Adrenal gland (tissue), 19 donors: ENCODE measurements at places on chromosomes 12 and 14. TPM values are rescaled to one million over a fixed set of nuclear protein-coding genes. Genes with fewer than 3 reads are reported as not detected.

CLEC4D gene
- polyA plus RNA-seq, result 0.22 TPM

GRCh38 chr12:100942984-100943749 lies 148.6 kb downstream of the ANO4 start:
- DNase-seq, result no peak

HOXC5 gene
- 0.48 TPM for polyA plus RNA-seq

DNA sequence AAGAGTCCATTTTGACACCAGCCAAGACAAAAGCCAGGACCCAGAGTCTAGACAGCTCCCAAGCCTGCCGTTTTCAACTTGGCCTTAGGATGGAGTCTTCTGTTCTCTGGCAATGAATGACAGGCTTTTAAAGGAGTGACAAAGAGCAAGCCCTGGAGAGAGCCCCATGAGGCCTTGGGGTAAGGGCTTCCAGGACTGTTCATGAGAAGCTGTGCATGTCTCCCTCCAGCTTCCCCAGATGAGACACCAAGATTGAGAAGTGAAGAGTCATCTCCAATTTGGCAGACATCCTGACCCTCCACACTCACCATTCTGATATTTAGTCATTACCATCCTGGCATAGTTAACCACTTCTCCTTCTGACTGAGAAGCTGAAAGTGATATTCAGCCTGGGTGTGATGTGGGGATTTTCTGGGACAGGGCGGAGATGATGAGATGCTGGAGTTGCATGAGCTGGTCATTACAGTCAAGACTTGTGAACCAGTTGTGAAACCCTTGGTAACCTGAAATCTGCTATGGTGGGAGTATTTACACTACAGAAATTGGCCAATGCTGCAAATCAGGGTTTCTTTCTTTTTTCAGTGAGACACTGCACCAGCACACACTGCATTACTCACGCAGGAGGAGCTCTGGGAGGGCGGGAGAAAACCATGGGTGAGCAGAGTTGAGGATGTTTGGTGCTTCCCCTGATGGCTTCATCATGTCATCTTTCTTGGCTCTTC lies 77.8 kb downstream of the VCPKMT start:
- DNase-seq, result peak; percentile 47

- no peak for DNase-seq
Measured at GRCh38 chr14:69716478-69717187, 50.3 kb upstream of the SRSF5 start.

NRXN3 gene
- polyA plus RNA-seq, result 4.2 TPM

- no peak for DNase-seq
Measured at GRCh38 chr14:95776798-95777534, 63.0 kb upstream of the TCL1A start.

DNA sequence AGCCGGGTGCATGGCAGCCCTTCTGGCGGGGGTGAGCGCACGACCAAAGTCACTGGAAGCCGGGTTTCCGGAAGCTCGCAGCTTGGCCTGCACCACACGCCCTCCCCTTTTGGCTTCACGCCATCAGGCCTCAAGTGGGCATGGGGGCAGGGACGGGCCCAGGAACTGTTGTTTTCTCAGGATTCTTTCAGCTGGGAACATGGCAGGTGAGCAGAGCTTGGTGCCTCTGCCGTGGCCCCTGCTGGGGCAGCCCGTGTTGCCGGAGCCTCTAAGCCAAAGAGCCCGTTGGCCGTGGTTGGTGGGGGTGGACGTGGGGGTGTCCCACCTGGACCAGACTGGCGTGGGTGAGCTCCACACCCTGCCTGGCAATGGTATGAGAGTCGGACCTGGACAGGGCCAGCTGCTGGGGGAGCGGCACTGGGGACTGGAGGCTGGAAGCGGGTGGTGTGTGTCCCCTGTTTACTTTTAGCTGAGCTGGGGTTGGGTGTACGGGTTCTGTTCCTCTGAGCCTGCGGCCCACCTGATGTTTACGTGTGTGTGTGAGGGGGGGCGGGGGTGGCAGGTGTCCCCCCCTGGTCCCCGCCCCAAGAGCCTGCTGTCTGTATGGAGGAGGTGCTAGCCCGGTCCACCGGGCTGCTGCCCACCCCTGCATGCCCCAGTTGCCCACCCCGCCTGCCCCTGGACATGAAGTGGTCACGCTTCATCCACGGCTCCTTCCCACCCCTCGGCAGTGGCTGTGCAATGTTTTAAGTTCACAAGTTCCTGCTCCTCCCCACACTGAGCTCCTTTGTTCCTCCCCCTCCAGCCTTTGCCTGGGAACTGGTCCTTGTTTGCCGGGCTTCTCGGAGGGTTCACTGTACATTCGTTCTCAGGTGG lies 28.7 kb upstream of the PLD4 start:
- DNase-seq, result peak; percentile 71

ARHGEF40 gene
- 126 TPM for polyA plus RNA-seq

KRT72 gene
- not detected for polyA plus RNA-seq

CCDC196 gene
- polyA plus RNA-seq, result not detected

DNA sequence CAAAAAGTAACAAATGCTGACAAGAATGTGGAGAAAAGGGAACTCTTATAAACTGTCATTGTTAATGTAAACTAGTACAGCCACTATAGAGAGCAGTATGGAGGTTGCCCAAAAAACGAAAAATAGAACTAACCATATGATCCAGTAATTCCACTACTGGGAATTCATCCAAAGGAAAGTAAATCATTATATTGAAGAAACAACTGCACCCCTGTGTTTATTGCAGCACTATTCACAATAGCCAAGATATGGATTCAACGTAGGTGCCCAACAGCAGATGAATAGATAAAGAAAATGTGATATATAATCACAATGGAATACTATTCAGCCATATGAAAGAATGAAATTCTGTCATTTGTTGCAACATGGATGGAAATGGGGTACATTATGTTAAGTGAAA lies 188.0 kb upstream of the E2F7 start:
- no peak for DNase-seq

- no peak for DNase-seq
Measured at GRCh38 chr12:70451528-70451927, 85.4 kb downstream of the KCNMB4 start.

TMPRSS12 gene
- polyA plus RNA-seq, result not detected

GRCh38 chr12:132077322-132078100 lies 66.6 kb downstream of the DDX51 start:
- DNase-seq, result no peak

DNA sequence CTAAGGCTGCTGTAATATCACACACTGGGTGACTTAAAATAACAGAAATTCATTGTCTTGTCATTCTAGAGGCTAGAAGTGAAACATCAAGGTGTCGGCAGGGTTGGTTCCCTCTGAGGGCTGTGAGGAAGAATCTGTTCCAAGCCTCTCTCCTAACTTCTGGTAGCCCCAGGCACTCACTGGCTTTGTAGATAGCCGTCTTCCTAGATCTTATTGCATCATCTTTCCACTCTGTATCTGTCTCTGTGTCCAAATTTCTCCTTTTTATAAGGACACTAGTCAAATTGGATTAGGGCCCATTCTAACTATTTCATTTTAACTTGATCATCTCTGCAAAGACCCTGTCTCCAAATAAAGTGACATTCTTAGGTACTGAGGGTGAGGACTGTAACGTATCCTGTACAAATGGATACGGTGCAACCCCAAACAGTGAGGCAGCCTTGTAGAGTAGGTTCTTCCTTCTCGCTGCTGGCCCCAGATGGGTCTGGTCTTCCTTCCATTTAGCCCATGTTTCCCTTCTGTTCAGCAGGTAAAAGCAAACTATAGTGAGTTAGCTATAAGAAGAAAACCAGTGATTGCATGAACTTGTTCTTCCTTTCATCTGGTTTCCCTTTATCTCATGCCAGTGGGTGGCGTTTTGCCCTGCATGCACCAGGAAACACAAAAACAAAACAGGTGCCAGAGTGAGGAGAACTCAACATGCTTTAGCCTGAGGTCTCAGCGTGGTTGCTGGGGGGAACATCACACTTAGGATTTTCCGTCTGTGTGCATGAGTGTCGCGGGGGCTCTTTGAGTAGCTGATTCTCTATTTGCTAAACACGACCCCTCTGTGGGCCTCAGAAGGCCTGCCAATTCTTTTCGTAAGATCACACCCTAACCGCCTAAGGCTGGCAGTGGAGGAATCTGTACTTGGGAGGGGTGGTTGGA lies 19.5 kb downstream of the TTC9 start:
- no peak for DNase-seq

GRCh38 chr12:120847392-120847791 lies 56.8 kb downstream of the SPPL3 start:
- peak; percentile 30 for DNase-seq

DNA sequence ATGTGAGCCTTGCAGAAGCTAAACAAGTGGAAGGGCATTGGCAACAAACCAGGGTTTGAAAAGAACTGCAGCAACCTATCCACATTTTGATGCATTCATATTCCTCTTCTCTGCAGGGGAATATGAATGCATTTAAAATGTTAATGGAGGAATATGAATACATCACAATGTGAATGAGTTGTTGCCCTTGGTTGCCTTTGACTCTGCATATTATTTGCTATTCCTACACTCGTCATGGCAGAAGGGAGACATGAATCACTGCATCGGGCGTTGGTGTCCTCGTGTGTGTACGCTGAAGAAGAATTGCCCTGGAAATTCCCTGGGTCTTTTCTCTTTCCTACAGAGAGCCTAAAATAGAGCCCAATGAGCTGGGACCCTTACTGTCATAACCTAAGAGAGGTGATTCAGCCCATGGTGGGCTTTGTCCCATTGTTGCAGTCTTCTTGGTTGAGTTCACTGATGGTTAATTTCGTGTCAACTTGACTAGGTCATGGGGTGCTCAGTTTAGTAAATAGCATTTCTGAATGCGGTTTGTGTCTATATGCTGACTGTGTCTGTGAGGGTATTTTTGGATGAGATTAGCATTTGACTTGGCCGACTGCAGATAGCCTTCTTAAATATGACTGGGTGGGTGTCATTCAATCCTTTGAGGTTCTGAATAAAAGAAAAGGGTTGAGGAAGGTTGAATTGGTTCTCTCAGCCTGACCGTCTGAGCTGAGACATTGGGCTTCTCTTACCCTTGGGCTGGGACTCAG lies 1422.9 kb upstream of the TMEM132C start:
- no peak for DNase-seq

DNA sequence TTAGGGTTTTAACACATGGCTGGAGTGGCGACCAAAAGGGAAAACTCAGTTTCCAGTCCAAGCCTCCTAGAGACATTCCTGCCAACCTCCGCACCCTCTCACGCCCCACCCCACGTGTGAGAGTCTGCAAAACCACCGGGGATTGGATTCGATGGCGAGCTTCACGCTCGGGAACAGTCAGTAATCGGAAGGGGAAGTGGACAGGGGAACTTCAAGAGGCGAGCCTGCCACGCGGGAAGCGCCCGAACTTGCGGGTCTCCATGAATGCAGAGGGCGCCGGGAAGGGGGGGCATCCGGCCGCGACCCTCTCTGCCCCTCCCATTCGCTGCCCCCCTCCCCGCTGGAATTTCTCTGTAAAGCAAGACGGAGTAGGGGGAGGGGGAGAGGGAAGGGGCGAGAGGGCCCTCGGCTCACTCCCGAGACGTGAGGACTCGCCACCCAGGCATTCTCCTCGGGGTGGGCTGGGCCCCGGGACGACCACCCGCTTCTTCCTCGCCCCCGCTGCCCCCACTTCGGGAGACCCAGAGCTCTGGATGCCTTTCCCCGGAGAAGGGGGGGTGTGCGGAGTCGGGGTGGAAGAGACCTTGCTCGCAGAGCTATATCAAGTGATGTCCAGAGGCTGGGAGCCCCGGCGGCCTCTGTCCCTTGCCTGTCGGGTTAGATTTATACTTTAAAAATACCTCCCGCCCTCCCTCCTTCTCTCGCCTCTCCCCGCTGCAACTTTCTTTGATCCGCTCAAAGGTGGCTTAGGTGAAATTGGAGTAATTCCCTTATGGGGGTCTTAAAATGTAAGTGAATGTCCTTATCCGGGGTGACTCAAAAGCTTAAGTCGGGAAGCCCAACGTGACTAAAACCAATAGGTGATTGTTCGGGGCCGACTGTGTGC lies 2.5 kb upstream of the CCND2 start:
- peak; percentile 65 for DNase-seq

TAS2R8 gene
- polyA plus RNA-seq, result not detected

DNA sequence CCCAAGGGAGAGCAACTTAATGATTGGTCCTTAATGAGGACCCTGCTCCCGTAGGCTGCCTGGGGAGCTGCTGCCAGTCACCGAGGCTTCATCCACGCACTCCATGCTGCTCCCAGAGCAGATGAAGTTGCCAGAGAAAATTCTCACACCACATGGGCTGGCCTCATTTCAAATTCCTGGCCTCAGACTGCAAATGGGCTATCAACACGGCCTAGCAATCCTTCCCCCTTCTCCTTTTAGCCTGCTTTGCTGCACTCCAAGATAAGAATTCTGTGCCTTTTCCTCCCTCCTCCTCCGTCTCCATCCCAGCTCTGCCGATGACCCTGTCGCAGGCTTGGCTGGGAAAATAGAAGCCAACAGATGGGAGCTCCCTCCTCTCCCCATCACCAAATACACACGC lies 10.8 kb upstream of the DGLUCY start:
- DNase-seq, result no peak

- peak; percentile 41 for DNase-seq
Measured at GRCh38 chr12:66144791-66145754, 14.5 kb upstream of the LLPH start.
